H9 (cell line): ENCODE measurements at places on chromosomes 16 and 17. TPM values are rescaled to one million over a fixed set of nuclear protein-coding genes. Genes with fewer than 3 reads are reported as not detected.

GRCh38 chr17:79633993-79634813, 23.4 kb upstream of the RBFOX3 start:
- peak; percentile 22 for DNase-seq
- H3K4me3 ChIP-seq: no peak overlapping the region
- H3K27ac ChIP-seq: no peak overlapping the region

DNA sequence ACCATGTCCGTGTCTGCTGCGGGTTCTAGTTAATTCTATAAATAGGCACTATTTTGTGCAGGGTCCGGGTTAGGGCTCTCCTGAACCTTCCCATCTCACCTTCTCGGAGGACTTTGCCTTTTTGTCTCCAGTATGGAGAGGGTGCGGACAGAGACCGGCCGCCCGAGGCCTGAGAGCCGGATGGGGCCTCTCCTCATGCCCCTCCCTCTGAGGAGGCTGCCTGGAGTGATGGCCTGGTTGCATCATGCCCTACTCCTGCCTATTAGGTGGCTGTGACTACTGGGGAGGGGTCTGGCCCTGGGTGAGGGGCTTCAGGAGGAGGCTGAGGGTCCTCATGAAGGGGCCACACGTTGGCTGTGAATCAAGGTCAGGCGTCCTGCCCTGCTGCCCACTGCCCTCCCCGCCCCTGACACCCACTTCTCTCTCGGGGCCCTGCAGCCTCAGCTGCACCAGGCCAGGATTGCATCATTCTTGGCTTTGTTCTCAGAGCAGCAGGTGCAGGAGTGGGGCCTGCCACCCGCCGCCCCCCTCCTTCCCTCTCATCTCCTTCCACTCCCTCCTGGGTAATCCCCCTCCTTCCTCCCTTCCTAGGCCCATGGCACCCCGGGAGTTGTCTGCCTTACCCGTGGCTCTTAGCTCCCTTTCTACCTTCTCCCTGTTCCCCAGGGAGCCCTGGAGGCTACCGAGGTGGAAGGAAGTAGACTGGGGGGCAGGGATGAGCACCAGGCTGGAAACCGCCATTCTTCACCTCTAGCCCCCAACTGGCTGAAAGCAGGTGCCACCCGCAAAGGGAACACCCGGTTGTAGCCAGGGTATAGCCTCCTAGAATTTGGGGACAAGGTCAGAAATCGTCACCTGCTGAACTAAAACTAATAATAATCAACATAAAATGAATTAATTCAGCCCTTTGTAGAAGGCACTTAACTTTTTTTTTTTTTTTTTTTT, 12.7 kb upstream of the ARHGAP23 start:
- H3K27ac ChIP-seq: peak overlapping the region; percentile 3
- DNase-seq: peak; percentile 89
- peaks cover 3% of the 10 kb centered on the region; the same call in 1 of the 2 replicates for H3K27me3 ChIP-seq
- H3K36me3 ChIP-seq: no peaks in the 10 kb centered on the region
- peak overlapping the region; percentile 60; the same call in 2 of the 3 replicates for H3K4me3 ChIP-seq
- H3K4me1 ChIP-seq: peaks cover 7% of the 10 kb centered on the region; the same call in 1 of the 2 replicates

Gene OTOP3
- total RNA-seq: not detected in 2 replicates

DNA sequence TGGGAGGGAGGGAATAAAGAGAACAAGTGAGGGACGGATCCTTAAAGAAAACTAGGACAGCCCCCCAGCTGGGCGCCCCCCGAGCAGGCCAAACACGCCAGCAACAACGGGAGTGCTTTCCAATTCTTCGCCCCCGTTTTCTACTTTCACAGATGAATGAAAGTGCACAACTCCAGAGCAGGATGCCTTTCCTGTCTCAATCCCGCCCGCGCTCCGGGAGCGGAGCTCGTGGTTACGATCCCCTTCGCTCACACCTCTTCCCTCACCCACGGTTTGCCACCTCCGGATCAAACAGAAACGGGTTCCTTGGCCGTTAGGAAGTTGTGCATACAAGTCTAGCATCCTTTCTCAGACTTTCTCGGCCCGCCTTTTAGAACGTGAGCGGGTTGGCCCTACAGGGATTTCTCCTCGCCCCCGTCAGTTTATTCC, 680 bp downstream of the SKA2 start:
- no peaks in the 10 kb centered on the region for H3K4me1 ChIP-seq
- no peaks in the 10 kb centered on the region for H3K27me3 ChIP-seq
- no peaks in the 10 kb centered on the region; the same call in 1 of the 3 replicates for H3K36me3 ChIP-seq
- DNase-seq: no peak

Gene ABCC3
- total RNA-seq: 0.31 and 0.59 TPM in 2 replicates

DNA sequence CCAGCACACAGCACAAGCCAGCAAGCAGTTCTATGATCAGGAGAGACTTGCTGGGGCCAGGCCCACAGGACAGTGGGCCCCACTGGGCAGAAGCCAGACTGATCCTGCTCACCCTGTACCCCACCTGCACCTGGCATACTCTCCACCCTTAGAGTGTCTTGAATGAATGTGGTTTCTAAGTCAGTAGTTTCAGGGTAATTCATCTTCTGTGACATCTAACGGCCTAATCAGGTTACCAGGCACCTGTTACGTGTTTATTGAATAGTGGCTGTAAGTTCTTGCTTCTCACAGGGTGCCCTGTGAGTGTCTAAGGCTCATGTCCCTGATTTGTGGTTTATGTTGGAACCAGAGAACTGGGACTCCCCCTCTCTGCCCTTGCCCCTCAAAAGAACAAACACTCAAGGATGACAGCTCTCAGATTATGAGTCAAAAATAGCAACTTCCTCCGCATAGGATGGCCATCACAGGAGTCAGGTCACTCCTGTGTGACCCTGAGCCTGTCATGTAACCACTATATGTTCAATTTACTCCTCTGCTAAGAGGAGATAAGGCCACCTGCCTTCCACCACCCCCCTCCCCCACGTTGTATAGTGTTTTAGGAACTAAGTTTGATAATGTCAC, 7.0 kb upstream of the OR2C1 start:
- H3K36me3 ChIP-seq: no peaks in the 10 kb centered on the region
- no peak for DNase-seq
- no peak overlapping the region for H3K4me3 ChIP-seq
- H3K27me3 ChIP-seq: no peaks in the 10 kb centered on the region
- H3K4me1 ChIP-seq: no peaks in the 10 kb centered on the region
